ENCODE measurements at places on chromosomes 7 and 10.

GRCh38 chr10:59872892-59873463, 33.4 kb downstream of the CCDC6 start:
- no peak for DNase-seq

DNA sequence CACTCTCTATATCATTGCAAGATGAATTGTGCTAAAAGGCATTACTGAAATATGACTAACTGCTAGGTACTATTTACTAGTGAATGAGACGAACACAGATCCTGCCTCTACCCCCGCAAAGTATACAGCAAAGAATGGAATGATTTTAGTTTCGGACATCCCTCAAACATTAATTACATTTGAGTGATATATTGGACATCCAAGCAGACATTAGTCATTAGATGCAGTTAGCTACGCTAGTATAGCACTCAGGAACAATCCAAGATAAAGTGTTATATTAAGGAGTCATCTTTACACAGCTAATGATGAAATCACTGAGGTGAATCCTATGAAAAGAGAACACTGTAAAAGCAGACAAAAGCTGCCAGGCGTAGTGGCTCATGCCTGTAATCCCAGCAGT, 7.3 kb upstream of the TAF3 start:
- no peak for DNase-seq

DNA sequence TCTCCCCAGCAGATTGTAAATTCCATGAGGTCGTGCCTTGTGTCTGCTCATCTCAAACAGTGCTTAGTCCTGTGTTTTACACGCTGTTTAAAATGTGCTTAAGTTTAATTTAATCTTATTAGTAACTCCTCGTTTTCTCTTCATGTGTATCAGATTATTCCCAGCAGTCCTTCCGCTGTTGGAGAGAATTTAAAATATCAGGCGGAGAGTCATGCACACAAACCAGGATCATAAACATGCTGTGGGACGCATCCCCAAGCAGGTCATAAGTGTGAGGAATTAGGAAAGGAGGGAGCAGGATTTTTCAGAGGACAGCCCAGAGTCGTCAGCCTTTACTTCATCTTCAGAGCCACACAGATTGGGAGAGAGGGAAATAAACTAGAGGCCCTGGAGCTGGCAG, 4.2 kb upstream of the SORBS1 start:
- DNase-seq = no peak

GRCh38 chr7:127375631-127376030, 16.9 kb downstream of the ZNF800 start:
- no peak for DNase-seq

DNA sequence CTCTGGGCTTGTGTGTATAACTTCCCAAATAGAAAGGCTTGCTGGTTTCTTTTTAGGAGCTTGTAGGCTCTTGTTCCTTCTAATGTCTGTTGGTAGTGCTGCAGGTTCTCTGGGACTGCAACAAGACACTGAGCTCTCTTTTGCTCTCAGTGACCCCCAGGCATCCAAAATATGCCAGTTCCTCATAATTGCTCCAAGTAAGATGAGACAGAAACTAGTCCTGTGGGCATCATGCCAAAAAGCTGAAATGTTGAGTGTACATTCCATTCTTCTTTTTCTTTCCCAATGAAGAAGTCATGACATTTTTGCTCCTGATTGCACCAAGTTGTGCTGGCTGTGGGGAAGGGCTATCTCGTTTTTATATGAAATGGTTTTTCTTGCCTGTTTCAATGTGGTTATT, 7.1 kb upstream of the BTBD16 start:
- no peak for DNase-seq
